ENCODE measurements at places on chromosomes 1 and 21. TPM values are rescaled to one million over a fixed set of nuclear protein-coding genes. Genes with fewer than 3 reads are reported as not detected.
A peak's percentile ranks its signal among the peaks of the same experiment; 100 is the strongest.

DNA sequence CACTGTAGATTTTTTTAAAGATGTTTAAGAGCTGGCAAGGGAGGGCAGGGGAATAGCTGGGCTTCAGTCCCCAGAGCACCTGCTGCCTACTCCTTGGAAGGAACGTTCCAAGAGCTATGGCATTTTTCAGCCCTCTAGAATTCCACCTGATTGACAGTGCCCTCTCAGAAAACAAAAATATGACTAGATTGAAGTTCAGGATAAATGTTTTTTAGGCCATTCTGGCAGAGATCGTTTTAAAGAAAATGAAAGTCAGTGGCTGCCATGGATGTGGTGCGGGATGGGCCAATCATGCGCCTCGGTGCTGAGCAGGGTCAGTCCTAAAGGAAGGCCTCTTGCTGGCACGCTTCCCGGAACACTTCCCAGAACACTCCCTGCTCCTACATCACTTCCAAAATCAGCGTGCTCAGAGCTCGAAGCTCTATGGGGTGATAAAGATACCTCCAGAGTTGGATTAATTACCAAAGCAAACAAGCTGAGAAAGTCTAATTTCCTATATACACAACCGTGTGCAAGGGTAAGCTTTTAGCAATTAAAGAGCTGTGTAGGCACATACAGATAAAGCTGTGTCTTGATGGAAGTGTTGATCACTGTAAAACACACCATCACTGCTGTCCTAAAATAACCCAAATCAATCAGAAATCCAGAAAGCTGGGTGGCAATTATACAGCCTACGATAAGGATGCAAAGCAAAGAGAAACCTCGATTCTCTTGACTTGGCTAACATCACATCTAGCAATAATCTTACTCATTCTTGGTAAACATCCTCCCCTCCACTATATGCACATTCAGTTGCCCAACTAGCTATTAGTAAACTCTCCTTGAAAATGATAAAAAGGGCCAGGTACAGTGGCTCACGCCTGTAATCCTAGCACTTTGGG, 34.6 kb downstream of the TGFBR3 start:
- H3K27ac ChIP-seq = no peak overlapping the region
- no peak overlapping the region for H3K4me3 ChIP-seq
- DNase-seq = no peak

FOXO6 gene
- not detected for total RNA-seq

- H3K36me3 ChIP-seq = no peaks in the 10 kb centered on the region
- peak; percentile 54 for DNase-seq
- H3K27ac ChIP-seq = no peak overlapping the region
- H3K27me3 ChIP-seq = peaks cover 24% of the 10 kb centered on the region
These were observed 62.6 kb upstream of the CLDN14 start for GRCh38 chr21:36542312-36543101.

LCE1E gene
- total RNA-seq = not detected

DNA sequence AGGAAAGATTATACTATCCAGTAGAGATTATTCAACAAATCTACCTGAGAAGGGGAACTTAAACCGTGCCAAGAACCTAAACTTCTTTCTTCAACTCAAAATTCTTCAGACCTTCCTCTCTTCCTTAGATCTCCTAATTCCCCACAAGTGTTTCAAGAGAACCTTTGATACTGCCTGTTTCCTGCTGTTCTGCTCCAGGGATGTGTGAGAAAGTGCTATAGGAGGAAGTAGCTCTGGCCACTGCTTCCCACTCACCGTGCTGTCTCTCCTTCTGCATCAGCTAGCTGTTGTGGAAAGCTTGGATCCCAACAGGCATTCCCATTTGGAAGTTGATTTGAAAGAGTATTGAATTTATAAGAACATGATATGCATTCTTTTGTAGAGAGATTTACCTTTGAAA, 4.5 kb upstream of the NOS1AP start:
- peaks cover 32% of the 10 kb centered on the region for H3K4me1 ChIP-seq
- H3K4me3 ChIP-seq = no peak overlapping the region
- no peaks in the 10 kb centered on the region for H3K36me3 ChIP-seq

DNA sequence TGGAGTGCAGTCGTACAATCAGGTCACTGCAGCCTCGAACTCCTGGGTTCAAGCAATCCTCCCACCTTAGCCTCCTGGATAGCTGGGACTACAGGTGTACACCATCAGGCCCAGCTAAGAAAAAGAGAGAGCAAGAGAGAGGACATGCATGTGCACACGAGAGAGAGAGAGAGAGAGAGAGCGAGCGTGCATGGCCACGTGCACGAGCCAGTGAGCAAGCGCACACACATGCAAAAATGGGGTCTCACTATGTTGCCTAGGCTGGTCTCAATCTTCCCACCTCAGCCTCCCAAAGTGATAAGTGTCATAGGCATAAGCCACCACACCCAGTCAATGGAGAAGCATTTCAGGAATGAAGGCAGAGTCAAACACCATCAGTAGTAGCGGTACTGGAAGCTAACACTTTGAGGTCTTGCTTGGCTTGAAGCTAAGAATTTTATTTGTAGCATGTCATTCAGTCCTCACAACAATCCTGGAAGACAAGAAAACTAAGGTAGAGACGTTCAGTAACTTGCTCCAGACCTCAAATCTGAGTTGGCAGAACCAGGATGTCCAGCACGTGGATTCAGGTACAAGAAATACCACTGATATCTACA, 14.5 kb downstream of the GNB1 start:
- no peaks in the 10 kb centered on the region for H3K36me3 ChIP-seq
- no peak overlapping the region for H3K27ac ChIP-seq
- no peak for DNase-seq
- H3K4me3 ChIP-seq = no peak overlapping the region

DNA sequence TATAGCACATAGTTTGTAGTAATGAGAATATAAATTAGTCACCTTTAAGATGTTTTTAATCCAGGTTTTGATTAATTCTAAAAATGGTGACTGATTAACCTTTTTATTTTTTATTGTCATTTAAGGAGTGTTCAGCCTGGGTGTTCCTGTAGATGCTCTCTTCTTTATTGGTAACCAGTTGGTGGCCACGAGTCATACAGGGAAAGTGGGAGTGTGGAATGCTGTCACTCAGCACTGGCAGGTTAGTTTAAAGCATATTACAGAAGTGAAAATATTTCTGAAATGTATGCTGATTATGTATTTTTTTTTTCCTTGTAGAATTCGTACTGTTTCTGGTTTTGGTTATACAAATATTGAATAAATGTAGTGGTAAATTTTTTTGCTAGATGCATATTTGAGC, 28.1 kb downstream of the KCTD3 start:
- no peak for DNase-seq
- H3K27me3 ChIP-seq = no peaks in the 10 kb centered on the region
- H3K27ac ChIP-seq = no peak overlapping the region
- no peaks in the 10 kb centered on the region for H3K36me3 ChIP-seq
- H3K4me1 ChIP-seq = peaks cover 13% of the 10 kb centered on the region
- no peak overlapping the region for H3K4me3 ChIP-seq

DNA sequence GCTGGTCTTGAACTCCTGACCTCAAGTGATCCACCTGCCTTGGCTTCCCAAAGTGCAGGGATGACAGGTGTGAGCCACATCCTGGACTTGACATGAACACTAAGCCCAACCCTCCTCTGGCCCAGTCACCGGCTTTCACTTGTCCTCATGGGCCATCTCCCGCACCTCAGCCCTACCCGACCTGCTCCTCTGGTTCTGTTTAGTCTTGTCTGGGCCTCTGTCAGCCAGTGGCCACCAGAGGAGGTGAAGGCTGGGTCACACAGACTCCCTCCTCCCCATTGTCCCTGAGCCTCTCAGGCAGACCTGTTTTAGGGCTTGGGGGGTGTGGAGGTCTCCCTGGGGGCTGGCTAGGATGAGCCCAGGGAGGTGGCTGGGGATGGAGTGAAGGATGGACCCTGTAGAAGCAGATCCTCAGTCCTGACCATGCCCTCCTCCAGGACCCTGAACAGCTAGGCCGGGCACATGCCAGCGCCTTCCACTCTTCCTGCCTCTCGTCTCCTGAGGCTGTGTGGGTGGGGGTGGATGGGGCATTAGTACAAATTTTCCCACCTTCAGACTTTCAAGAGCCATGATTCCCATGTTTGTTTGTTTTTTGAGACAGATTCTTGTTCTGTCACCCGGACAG, 26.1 kb upstream of the UMODL1 start:
- no peak overlapping the region for H3K4me3 ChIP-seq
- no peak for DNase-seq
- H3K27ac ChIP-seq = no peak overlapping the region
- no peaks in the 10 kb centered on the region for H3K4me1 ChIP-seq
